SK-N-MC (cell line): ENCODE measurements at places on chromosomes 13 and 19.

- no peak for DNase-seq
Observed at GRCh38 chr19:4624301-4624700, 15.0 kb upstream of the TNFAIP8L1 start.

DNA sequence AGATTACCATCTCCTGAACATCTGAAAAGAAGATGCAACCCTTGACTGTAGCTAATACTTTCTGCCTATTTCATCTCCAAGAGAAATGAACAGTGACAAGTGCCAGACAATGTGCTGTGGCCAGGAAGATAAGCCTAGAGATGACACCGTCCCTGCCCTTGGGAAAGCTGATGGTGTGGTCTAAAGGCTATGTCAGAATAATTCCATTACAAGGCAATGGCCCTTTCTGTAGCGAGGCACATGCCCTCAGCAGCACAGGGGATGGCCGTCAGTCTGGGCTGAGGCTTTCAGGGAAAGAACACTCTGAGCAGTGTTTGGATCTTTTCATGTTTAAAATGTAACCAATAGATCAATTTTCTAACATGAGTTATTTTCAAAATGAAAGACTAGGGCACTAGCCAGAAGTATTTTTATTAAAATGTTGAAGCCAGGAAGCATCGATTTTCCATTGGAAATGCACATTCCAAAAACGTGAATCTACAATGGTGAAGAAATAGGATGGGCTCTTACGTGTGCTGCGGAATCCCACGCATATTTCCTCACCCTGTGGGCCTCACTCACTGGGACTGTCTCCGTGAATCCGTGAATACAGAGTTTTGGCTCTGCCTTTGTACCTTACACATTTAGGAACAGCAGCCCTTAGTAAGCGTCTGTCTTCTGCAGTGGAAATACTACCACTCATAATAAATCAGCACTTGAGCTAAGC lies 22.0 kb downstream of the COL4A1 start:
- DNase-seq, result no peak

DNA sequence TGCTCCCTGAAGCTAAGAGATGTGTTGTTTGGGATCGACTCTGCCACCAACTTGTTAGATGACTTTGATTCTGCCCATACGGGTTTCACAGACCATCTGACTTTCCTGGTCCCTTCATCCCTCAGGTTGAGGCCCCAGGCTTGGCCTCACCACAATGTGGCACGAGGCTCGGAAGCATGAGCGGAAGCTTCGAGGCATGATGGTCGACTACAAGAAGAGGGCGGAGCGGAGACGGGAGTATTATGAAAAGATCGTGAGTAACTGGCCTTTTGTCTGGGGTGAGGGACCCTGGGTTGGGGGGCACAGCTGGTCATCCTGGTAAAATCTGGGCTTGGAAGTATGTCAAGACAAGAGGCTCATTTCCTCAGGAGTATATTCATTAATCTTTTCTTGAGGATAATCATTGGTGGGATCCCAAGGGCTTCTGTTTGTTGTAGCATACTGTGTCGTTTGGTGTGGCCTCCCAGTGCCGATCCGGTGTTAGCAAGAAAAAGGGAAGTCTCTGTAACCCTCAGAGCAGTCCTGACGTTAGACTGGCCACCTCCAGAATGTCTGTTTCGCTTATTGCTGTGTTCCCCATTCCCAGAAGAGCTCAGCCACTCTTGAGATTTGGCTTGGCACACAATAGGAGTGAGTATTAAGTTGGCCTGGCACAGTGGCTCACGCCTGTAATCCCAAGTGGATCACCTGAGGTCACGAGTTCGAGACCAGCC lies 1.4 kb downstream of the CLASRP start:
- DNase-seq, result no peak

- no peak for DNase-seq
Observed at GRCh38 chr19:16654140-16654539, 5.8 kb downstream of the SMIM7 start.

DNA sequence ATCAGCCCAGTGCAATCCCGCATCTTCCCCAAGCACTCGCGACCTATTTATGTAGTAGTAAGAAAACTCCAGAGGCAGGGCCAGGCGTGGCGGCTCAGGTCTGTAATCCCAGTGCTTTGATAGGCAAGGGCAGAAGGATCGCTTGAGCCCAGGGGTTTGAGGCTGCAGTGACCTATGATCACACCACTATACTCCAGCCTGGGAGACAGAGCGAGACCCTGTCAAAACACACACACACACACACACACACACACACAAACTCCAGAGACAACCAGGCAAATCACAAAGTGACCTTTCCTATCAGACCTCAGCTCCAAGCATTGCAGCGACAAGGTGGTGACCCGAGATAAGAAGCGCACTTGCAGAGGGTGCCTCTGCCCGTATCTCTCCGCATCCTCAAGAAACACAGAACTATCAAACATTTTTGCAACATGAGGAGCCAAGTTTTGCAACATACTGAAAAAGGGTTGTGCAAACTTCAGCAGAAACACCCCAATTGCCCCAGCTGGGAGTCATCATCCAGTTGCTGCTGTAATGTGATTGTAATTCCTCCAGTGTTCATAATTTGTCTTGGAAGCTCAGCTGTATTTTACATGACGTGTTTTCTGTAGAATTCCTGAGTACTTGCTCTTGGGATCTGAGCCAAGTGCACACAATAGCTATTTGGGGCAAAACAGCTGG lies 8.7 kb upstream of the KLF2 start:
- DNase-seq, result no peak
